ENCODE measurements at places on chromosomes 5 and 9.
A peak's percentile ranks its signal among the peaks of the same experiment; 100 is the strongest.

DNA sequence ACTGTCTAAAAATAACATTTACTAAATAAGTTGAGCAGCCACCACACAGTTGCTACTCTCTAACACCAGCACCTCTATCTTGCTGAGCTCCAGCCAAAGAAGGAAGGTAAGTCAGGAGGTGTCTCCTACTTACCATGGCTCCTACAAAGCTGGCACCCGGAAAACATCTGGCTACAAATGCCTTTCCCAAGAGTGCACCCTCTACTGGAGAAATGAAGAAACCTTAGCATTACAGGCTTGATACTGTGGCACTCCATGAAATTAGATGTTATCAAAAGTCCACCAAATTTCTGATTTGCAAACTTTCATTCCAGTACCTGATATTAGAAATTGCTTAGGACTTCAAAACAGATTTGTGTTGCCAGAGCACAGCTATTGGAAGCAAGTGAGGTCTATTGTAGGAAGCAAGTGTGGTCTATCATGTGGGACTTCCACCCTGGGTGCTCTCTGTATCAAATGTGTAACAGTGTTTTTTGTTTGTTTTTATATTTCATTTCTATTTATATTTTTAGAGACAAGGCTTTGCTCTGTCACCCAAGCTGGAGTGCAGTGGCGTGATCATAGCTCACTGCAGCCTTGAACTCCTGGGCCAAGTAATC is 25.7 kb upstream of the RFK start:
- peak; percentile 18 for DNase-seq

DNA sequence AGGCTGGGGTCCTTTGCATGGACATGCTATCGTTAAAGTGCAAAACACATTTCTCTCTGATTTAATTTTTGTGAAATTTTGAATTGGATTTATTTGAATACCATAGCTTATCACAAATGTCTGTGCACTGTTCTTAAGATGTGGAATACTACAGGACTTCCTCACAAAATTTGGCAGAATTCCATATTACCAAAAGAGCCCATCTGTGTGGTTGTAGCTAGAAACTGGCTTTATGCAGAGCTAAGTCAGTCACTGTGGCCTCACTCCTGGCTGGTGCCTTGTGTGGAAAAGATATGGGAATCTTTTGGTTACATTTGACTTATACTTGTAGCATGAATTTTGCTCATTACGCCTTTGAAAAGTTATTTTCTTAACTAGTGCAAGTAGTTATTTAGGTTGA is 35.5 kb downstream of the ACO1 start:
- DNase-seq, result no peak

GRCh38 chr5:172274951-172275753 is 8.4 kb downstream of the UBTD2 start:
- no peak for DNase-seq

DNA sequence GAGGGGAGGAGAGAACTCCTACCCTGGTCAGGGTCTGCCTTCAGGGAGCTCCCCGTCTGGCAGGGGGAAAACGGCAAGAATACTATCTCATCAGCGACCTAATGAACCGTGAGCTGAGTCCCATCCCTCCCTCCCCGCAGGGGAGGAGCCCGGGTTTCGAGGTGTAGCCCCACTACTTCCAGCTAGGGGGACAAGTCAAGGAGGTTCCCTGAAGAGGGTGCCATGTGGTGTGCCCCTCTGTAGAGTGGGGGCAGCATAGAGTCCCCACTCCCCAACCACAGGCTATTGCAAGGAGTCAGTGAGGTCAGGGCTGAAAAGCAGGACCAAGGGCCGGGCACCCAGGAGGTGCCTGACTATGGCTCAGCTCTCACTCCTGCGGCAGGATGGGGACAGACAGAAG is 50.9 kb upstream of the RXRA start:
- no peak for DNase-seq

- DNase-seq, result no peak
Measured at GRCh38 chr9:134826336-134827285, 54.0 kb upstream of the FCN2 start.

GRCh38 chr9:18606846-18607245 is 132.9 kb downstream of the ADAMTSL1 start:
- DNase-seq, result peak; percentile 32

- peak; percentile 97 for DNase-seq
Measured at GRCh38 chr5:148912714-148913398, 86.4 kb downstream of the ADRB2 start.

DNA sequence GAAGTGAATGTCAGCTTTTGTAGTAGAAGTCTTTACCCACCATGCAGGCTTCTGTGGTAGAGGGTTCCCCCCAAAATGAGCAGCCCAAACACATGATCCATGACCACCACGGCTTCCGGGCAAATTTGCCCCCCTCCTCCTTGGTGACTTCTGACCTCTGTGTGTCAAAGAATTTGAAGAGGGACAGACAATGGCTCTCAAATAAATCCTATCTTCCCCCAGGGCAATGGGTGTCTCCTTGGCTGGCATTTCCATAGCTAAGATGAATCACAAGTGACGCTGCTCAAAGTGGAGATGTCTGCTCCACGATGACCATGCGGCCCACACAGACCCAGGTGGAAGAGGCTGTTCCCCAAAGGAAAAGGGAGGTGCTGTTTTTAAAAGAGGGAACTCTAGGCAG is 30.2 kb upstream of the BOD1 start:
- no peak for DNase-seq

- DNase-seq, result no peak
Measured at GRCh38 chr5:57452885-57453284, 29.7 kb downstream of the ACTBL2 start.

DNA sequence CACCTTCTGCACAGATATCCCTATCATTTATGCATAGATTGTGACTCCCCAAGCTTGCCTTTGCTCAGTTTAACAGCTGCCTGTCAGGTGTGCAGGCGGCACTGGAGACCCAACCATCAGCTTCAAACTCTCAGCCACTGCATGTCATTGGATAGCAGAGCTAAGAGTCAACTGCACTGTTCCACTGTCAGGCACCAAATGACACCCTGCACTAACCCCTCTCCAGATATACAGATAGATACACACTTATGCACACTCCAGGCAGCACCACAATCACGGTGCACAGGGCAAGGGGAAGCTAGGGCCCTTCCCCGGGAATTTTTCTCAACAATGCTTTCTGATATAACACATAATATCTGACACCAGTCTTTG is 142.3 kb downstream of the BNC2 start:
- DNase-seq, result no peak

- peak; percentile 39 for DNase-seq
Measured at GRCh38 chr9:119955276-119955675, 586.0 kb upstream of the BRINP1 start.

GRCh38 chr9:71814226-71814625 is 45.9 kb upstream of the CEMIP2 start:
- DNase-seq, result peak; percentile 16

DNA sequence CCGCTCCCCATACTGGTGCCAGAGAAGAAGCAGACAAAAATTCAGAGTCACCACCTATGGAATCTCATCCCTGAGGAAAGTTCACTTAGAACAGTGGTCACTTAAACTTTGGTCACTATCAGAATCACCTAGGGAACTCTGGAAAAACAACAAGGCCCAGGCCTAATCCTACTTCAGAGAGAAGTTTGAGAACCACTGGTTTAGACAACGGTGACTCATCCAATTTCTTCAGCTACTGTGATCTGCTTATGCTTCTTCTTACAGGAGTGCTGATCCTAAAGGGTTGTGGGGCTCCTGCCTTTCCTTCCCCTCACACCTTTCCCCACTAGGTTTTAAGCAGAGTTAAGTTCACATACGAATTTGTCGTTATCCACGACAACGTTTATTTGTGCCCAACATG is 194.7 kb upstream of the KLF4 start:
- peak; percentile 21 for DNase-seq

DNA sequence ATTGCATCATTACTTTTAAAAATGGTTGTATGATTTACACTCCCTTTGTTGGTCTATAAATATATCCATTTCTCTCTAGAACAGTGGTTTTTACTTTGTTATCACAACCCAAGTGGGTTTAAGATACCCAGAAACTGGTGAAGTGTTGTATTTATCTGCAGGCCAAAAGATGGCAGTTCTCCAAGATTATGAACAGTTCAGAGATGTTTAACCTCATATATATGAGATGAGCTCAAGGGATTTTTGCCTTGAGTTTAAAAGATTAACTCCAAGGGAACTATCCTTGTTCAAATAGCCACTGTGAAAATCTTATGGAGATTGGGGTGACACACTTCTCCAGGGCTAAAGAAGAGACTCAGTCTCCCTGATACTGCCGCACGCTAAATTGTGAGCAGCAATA is 572.6 kb downstream of the TLE4 start:
- DNase-seq, result peak; percentile 33

DNA sequence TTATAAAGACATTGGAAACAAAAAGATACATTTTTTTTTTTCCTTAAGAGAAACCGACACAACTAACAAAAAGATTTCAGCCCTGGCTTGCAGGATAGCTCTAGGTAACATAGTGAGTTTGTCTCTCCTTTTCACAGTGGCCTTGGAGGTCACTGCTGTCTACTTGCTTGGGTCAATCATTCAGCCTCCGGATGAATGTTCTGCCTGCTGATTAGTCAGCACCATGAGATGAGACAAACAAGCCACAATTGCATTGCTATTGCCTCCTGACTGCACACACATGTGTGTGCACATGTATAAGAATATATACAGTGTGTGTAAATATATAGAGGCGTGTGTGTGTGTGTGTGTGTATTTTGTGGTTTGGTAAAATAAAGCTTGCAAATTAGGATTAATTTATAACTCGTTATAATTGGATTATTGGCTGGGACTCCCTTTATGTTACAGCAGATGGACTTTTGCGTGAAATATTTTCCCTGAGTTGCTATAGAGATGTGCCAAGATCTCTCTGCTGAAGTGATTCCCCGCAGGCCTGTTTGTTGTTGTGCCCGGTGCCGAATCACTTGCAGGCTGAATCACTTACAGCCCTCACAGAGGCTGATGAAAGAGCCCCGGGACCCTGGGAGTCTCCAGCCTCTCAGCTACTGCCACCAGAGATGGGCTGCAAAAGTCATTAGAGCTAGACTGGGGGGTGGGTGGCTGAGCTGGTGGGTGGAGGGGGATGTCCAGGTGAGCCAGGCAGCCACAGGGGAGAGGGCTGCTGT is 161.2 kb downstream of the FGF18 start:
- peak; percentile 33 for DNase-seq

GRCh38 chr5:23864786-23865185 is 357.4 kb downstream of the PRDM9 start:
- no peak for DNase-seq

DNA sequence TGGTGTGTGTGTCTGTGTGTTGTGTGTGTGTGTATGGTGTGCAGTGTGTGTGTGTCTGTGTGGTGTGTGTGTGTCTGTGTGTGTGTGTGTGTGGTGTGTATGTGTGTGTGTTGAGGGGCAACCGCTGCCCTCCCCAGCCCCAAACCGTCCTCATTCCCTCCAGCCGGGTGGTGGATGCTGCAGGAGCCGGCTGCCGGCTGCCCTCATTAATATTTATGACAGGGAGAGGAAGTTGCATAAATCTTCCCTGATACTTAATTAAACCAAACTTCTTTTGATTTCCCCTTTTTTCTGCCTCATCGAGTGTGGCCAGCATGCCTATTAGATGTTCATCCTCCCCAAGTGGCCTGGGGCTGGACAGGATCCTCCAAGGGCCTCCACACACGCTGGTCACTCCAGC is 121.4 kb upstream of the MVB12B start:
- no peak for DNase-seq

DNA sequence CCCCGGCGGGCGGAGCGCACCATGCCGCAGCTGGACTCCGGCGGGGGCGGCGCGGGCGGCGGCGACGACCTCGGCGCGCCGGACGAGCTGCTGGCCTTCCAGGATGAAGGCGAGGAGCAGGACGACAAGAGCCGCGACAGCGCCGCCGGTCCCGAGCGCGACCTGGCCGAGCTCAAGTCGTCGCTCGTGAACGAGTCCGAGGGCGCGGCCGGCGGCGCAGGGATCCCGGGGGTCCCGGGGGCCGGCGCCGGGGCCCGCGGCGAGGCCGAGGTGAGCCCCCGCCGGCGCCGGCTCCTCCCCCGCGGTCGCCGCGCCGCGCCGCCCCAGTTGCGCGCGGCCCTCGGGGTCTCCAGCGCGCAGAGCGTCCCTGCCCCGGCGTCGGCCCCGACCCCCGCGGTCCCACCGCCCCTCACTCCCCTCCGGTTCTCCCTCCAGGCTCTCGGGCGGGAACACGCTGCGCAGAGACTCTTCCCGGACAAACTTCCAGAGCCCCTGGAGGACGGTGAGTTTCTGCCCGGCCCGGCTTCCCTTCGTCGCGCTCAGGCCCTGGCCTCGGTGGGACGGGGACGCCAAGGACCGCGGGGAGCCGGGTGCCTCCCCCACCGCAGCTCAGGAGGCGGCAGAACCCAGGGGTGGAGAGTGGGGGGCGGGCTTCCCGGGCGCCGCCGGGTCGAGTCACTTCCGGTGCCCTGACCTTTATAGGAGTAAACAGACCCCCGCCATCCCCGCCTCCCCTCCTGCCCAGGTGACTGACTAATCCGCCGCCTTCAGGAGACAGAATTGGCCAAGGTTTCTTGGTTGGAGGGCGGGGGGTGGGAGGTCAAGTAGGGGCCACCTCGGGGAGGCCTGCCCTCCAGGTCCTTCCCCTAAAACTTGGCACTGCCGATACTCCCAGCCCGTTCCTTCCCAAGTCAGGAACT is 665 bp downstream of the TCF7 start:
- DNase-seq, result no peak

GRCh38 chr5:1751026-1751863 is 48.4 kb downstream of the MRPL36 start:
- DNase-seq, result no peak

- no peak for DNase-seq
Measured at GRCh38 chr9:27125936-27126335, 16.9 kb downstream of the TEK start.

DNA sequence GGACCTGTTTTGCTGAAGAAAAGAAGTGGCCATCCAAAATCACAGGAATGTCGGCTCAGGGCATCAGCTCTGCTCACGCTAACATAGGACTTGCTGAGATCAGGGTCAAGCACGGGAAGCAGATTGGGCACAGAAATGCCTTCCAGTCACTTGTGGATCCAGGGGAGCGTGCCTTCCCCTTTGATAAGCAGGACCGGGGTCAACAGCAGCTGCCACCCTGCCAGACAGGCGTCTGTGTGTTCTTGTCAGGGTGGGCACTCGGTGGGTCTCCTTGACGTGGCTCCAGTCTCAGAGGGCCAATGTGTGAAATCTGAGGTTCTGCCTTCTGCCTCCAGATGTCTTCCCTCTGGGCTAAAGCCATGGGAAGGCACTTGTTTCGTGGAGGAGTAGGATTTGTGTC is 313.7 kb upstream of the IRX4 start:
- DNase-seq, result no peak

GRCh38 chr5:14138608-14139540 is 4.3 kb upstream of the TRIO start:
- no peak for DNase-seq

GRCh38 chr5:140549237-140550144 is 2.0 kb downstream of the EIF4EBP3 start:
- DNase-seq, result peak; percentile 20

- no peak for DNase-seq
Measured at GRCh38 chr5:54539001-54539400, 21.4 kb downstream of the SNX18 start.

GRCh38 chr9:134421888-134422287 is 95.6 kb downstream of the RXRA start:
- no peak for DNase-seq

Data from fibroblast of skin of scalp (primary cell).